ENCODE measurements at places on chromosomes 11 and 22.

GRCh38 chr11:33731723-33732531 is 4.3 kb downstream of the CD59 start:
- no peak for DNase-seq

GRCh38 chr11:126518071-126518971 is 162.8 kb downstream of the ST3GAL4 start:
- DNase-seq = no peak

DNA sequence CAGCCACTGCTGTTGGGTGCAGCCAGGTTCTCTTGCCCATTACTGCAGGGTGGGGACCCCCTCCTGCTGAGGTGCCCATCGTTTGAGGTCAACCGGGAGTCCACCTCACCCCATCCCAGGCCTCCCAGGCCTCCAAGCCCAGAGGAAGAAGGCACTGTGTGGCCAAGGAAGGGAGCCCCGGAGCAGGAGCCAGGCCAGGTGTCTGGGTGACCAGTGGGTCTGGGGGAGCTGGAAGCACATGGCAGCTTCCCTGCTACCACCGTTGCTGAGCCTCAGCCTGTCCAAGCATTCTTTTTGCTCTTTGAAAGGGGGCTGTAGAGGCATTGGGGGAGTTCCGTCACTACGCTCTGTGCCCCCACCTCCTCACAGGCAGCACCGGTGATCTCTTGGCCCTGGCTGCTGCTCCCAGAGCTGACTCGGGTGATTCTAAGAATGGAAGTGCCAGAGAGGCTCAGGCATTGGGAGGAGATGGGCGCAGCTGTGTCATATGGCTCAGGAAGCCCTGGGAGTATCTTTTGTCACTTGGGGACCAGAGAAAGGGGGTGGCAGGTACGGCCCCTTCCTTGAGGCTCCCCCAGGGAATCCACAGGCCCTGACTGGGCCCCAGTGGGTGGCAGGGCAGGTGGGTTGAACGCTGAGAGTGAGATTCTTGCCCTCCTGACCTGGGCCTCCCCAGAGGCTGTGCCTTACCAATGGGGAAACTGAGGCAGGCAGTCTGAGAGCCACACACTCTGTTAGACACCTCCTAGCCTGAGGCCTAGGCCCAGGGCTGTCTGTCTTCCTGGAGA is 1.9 kb downstream of the SEPTIN5 start:
- no peak for DNase-seq

DNA sequence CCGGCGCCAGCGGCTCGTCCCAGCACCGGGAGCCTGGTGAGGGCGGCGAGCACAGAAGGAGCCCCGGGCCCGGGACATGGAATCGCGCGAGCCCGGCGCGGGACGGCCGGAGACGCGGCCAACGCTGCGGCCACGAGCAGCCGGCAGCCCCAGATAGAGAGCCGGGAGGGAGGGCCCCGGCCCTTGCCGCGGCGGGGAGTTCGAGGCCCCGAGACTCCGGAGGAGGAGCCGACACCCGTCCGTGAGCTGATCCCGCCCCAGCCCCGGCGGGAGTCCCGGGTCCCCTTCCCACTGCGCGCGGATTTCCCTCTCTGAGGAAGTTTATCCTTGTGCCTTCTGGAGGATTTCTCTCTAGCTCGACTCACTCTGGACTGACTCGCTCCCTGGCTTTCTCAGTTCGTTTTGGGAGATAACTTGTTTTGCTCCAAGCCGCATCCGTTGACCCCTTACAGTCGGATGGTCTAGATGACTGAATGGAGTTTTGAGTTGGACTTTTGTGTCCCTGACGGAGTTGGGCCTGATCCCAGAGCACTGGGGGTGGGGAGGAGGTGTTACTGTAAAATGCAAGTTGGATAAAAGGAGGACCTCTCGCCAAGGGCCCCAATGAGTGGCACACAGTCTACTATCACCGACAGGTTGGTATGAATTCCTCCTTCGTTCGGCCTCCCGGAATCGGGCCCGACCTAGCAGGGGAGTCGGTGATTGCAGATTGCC is 585 bp downstream of the ARHGEF12 start:
- DNase-seq = no peak

GRCh38 chr22:49039625-49040024 is 788.0 kb downstream of the BRD1 start:
- no peak for DNase-seq

- no peak for DNase-seq
Measured at GRCh38 chr11:34064291-34064690, 12.8 kb downstream of the CAPRIN1 start.

GRCh38 chr11:47466701-47467250 is 17.8 kb upstream of the RAPSN start:
- no peak for DNase-seq

- DNase-seq = no peak
Measured at GRCh38 chr11:95254716-95255115, 23.7 kb upstream of the SESN3 start.

DNA sequence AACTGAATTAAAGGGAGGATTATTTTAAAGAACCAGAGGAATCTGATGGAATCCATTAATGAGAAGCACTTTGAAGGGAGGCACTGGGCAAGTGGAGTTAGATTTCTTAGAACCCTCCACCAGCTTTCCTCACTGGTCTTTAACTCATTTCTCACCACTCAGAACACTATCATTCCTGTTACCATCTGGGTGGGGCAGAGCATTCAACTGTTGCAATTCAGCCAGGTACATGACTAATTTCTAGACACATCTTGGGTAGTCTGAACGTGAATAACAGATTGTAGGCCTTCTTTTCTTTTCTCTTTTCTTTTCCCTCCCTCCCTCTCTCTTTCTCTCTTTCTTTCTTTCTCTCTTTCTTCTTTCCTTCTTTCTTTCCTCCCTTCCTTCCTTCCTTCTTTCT is 15.5 kb upstream of the MMP1 start:
- no peak for DNase-seq

DNA sequence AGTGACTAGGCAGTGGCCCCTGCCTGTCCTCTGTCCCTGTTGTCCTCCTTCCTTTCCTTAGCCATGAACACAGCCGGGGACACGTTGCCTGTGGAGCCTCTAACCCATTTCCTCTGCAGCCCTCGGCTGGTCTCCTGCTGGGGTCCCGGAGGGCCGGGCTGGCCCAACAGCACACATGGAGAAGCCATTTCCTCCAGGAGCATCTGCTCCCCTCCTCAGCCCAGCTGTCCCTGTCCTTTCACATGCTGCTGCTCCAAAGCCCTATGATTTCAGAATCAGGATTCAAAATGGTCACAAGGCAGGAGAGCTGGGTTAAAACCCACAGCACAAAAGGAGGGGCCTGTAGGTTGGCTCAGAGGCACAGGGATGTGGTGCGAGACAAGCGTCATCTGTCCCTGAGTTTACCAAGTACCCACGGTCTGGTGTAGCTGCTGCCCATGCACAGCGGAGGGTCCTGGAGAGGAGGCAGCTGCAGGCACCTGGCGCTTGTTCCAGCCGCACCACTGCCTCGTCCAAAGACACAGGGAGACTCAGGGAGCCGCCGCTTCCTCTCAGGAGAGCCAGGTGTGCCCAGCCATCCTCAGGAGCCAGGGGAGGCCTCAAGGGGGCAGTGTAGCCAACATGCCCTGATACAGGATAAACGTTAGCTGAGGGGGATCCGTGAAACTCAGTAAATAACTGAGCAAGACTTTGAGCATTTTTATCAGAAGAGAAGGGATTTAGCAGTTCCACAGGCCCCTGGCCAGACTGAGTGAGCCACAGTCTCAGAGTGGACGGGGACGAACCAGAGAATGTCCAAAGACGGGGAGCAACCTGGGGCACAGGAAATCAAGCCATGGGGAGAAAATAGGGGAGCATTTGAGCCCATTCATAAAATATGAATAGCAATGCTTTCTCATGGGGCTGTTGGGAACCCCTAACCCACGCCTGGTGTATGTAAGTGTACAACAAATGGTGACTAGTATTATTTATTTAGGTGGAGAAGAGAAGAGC is 3.9 kb upstream of the VSIG10L2 start:
- DNase-seq = no peak

DNA sequence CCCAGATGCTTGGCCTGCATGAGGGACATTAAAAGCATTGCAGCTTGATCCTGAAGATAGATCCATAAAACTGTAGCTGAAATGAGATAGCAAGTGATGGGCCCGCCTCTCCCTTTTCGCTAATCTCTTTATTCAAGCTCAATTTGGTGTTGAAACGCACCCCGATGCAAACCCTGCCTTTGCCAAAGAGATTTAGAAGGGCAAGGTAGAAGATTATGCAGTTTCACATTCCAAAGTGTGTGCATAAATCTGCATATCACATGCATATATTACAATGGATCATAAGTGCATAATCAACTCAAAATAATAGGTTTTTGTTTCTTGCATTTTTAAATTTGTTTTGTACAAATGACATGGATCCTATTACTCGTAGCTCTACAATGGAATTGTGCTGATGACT is 80.1 kb upstream of the SHANK2 start:
- DNase-seq = no peak

GRCh38 chr11:85889676-85890579 is 34.7 kb downstream of the CCDC83 start:
- DNase-seq = no peak

- DNase-seq = no peak
Measured at GRCh38 chr11:121953122-121953521, 162.9 kb downstream of the BLID start.

GRCh38 chr11:22792497-22792896 is 37.1 kb downstream of the SVIP start:
- no peak for DNase-seq

DNA sequence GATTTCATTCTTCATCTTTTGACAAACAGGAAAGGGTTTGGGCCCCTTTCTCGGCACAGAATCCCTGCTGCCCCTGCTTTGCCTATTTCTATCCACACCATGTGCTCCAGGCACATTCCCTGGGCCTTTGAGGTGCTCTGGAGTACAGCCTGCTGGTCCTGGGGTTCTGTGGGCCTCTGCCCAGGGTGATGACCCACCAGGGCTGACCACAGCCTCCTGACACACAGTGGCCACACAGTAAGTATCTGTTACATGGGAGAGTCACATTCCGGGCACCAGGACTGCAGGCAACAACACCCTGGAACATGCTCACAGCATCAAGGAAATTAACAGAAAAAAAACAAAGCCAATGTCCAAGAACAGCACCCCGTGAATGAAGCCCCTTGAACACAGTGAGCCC is 39.1 kb downstream of the SCUBE2 start:
- no peak for DNase-seq

DNA sequence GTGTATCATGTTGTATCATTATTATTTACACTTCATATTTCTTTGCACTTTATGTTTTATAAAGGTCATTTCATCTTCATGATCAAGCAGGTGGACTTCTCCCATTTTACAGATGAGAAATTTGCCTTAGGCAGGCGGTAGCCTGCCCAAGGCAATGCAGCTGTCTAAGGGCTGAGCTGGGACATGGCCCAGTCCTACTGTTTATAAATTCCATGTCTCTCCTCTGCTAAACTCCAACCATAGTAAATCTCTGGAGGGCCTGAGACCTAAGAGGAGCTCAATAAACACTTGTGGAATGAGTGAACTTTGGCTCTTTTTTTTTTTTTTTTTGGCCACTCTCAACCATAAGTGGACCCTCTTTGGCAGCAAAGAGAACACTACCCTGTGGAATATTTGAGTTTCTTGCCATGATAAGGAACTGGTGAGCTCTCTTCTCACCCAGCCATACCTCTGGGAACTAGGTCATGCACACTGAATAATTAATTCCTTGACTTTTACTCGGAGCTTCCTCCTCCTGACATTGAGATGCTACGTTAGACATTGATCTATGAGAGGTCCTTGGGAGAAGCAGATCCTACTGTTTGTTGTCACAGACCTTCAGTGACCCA is 29.9 kb downstream of the MICAL2 start:
- no peak for DNase-seq

- no peak for DNase-seq
Measured at GRCh38 chr11:126148317-126148716, 63.1 kb downstream of the RPUSD4 start.

GRCh38 chr11:1842149-1843097 is 3.6 kb downstream of the TNNI2 start:
- DNase-seq = no peak

DNA sequence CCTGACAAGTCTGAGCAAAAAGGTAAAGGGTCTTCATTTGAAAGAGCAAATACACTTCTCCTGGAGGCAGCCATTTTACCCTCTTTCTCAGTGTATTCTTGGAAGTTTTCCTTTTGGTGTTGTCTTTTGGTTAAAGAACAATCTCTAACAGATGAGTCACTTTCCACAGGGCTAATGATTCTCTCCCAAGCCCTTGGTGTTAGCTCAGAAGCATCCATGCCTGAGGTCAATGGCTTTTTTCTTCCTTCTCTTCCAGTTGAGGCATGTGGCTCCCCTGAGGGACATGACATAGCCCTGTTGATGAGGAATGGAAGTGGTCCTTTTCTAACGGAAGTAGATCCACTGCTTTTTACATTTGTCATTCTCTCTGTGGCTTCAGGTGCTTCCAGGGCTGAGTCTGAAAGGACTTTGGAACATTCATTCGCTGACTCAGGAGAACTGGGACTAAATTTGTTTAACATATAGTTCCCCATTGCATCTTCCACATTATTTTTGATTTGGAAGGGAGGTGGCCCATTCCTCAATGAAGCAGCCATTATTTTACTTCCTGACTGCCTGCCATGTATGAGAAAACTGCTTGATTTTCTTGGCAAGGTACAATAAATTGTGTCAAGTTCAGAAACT is 13.8 kb upstream of the POGLUT3 start:
- DNase-seq = no peak

DNA sequence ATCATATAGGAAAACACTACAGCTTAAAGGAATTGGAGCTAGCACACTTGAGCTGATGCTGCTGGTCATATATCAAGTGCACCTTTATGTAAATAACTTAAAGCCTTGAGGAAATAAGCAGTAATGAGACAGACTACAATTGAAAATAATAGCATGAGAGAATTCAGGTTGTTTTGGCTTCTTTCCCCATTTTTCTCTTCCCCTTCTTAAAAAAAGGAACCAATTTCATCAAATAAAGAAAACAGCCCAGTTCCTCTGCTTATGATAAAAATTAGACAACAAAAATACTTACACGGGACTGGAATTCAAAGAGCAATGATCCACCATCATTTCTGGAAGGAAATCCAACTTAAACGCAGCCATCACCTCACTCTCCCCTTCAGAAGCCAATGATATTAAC is 50.2 kb upstream of the RAPSN start:
- no peak for DNase-seq

GRCh38 chr22:37999640-38000272 is 15.4 kb upstream of the SOX10 start:
- peak; percentile 27 for DNase-seq

DNA sequence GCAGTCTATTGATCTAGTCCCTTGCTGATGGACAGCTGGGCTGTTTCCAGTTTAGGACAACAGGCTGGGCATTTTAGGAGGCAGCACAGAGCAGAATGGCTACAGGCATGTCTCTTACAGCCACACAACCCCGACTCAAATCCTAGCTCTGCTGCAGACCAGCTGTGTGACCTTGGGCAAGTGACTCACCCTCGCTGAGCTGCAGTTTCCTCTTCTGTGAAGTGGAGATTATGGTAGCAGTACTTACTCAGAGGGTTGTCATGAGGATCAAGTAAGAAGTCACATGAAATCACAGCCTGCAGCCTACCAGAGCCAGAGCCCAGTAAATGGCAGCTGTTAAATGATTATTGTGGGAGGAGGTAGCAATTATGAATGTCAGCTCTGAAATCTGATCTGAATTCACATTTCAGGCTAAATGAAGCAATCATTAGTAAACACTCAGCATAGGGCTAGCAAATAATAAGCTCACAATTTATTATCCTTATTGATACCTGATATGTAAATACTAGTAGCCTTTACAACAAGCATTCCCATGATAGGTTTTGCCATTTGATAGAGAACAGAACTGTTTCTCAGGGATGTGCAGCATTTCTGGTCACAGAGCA is 58.9 kb downstream of the MYEOV start:
- no peak for DNase-seq

Measured in CD4-positive, alpha-beta T cell treated with Interleukin-15 for 1 hour (primary cell).